ENCODE measurements at places on chromosomes 13 and 19.

- no peak for DNase-seq
Measured at GRCh38 chr19:10227026-10227971, 3.8 kb downstream of the S1PR2 start.

DNA sequence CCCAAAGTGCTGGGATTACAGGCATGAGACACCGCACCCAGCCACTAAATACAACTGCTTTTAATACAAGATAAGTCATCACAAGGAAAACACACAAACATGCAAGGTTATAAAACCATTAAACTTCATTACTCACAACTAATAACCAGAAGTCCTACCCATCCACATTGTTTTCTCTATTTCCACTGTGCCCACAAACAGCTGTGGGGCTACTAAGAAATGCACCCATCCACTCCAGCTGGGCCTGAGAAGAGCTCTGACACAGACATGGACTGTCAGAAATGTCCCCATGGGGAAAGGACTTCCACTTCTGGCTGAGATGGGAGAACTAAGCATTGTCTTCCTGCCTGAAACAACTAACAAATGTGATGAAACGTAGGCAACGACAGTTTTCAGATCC, 17.2 kb downstream of the SAFB2 start:
- DNase-seq = no peak

DNA sequence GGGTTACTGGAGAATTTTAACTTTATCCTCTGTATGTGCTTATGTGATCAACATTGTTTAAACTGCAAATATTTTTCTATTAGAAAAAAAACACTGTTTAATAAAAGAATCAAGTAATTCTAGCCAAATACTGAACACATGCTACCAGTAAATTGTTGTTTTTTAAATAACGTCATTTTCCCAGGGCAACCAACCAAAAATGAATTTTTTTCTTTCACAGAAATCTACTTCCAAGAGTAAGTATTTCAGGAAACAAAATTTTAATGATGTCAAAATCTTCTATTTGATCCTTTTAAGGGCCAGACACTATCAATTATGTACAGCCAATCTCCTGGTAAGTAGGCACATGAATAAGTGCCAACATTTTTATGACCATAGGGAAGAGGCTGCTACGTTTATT, 57.1 kb downstream of the TUBGCP3 start:
- no peak for DNase-seq

DNA sequence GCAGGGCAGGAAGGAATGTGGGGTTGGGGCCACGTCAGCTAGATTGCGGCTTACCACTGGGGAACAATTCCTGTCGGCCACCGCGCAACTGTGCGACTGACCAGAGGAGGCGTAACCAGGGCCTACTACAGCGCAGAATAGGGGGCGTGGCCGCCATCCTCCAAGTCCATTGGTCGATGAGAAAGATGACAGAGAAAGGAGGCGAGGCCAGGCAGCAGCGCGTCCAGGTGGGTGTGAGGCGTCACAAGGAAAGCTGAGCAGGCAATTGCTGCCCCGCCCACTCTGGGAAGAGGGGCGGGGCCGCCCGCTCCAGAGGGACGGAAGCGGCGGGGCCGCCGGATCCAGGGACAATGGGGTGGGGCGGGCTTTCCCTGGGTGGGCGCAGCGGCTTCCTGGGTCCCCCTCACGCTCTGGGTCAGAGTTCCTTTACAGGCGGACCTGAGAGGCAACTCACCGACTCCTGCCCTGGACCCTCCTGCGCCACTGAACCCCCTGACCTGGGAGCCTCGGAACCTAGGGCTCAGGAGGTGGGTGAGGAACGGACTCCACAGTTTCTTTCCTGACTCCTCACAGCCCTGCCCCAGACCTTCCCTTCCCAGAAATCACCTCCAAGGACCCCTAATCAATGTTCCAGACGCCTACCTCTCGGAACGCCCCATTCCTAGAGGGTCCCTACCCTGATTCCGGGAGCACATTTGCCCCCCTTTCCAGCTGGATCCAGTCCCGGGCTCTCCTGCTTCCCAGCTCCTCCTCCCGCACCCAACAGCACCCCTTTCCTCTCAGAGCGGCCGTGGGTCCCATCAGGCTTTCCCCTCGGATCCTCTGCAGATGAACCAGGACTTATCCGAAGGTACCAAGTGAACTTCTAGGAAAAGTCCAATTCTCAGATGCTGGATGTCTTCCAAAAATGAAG, 101.5 kb upstream of the ZNF492 start:
- DNase-seq = no peak

DNA sequence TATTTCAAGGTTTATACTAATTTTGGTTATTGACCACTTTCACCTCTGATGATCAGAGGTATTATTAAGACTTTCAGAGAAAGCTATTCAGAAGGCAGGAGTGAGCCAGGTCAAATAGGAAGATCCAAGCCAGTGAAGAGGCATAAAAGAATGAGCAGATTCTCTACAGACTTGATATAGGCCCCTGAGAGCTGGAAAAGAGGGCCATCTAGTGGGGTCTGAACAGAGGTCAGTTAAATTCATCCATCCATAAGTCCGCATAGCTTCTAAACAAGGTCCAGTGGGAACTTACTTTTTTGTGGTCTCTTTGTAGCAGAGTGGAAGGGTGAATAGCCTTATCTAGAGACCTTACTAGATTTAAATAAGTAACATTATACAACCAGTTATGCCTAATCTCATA, 126.6 kb upstream of the UFM1 start:
- no peak for DNase-seq
